ENCODE measurements at places on chromosomes 13 and 19. TPM values are rescaled to one million over a fixed set of nuclear protein-coding genes. Genes with fewer than 3 reads are reported as not detected.

DNA sequence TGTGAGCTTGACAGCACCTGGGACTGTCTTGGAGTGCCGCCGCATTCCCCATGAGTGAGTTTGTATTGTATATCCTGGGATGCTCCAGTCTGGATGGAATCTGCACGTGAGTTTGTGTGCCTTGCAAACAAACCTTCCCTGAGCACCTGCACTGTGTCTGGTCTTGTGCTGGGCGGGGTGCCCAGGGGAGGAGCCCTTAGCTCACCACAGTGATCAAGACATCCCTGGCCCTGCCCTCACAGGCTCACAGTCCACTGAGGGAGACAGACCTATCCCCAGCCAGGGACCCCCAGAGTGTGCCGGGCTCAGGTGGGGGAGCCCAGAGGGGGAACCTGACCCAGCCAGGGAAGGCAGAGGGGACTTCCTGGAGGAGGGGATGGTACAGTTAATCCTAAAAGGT lies 1.7 kb upstream of the BCAM start:
- no peak for DNase-seq

DNA sequence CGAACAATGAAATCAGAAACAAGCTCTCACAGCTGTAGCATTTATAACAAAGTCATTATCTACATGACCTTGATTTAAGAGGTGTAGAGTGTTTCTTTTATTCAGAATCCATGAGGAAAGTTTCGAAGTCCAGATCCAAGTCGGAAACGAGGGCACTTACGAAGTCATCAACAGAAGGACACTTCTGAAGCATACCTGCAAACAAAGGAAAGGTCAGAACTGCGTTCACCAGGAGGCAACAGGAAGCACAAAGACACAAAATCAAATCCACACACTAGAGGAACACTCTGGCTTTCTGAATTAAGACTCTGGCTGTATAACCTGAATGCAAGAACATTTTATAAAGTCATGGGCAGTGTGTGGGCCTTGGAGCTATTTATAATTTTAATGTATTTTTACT lies 158.9 kb downstream of the MIPEP start:
- no peak for DNase-seq

DNA sequence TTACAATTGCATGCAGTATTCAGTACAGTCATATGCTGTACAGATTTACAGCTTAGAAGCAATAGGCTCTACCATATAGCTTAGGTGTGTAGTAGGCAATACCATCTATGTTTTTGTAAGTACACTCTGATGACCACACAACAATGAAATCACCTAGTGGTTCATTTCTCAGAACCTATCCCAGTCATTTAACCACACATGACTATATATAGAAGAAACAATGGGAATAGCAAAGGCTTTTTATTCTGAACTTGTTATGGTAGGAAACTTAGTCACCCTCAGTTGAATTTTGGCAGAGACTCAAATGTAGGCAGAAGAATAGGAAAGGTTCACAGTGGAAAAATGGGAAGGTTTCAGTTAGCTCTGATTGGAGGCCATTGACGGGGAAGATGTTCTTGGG lies 1075.1 kb upstream of the MIR17HG start:
- DNase-seq = no peak

GRCh38 chr13:48184260-48184659 lies 48.7 kb upstream of the ITM2B start:
- DNase-seq = no peak

DNA sequence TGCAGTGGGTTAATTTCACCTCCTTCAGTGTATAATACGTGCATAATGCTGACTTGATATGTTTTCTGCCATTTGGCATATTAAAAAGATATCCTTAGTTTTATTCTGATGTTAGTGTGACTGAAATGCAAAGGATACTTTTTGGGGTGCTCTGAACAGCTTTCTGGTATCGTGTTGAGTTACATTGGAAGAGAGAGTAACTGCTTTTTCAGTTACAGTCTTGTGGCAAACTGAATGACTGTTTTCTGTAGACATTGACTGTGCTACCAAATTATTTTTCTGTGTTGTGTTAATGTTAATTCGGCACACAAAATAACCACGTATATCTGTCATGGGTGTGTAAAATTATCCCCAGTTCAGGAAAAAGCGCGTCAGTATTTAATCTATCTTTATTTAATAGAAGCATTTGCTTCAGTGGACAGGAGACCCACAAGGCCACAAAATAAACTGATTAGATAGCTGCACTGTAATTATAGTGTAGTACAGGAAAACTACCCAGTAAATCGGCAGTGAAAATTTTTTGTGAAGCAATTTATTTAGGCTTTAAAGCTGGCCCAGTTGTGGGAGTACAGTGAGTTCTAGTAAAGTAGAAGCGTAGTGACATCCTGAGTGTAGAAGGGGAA lies 2.5 kb downstream of the URI1 start:
- no peak for DNase-seq

DNA sequence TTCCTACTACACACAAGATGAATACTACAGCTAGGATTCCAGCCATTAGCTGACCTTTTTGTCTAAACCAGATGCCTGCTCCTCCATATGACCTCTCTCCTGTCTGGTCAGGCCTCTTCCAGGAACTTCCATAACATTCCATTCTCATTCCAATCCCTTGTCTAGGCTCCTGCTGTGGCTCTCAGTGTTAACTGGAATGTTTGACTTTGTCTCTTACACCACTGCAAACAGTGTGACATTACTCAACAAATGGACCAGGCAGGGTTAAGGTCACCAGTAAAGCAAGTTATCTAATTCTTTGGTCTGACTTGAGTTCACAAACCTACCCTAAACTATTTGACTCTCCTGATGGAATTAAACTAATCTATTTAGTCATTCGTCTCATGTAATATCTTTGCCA lies 2.1 kb upstream of the GPC6 start:
- no peak for DNase-seq

- DNase-seq = no peak
These were observed 1109.1 kb upstream of the MIR17HG start for GRCh38 chr13:90238413-90238812.

DNA sequence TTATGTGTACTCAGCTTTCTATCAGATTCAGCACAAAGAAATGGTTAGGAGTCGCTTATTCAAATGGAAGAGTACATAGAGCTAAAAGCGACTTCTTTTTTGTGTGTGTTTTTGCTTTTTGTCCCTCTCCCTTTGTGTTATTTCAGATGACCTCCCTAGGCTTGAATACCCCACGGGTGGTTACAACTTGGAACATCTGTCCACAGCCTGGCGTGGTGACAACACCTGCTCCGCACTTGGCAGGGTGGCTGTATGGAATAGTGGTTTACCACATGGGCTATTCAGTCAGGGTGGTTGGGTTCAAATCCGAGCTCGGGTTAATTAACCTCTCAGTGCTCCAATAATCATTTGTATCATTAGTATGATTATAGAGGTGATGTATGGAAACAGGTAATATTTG lies 151.6 kb upstream of the FREM2 start:
- no peak for DNase-seq

DNA sequence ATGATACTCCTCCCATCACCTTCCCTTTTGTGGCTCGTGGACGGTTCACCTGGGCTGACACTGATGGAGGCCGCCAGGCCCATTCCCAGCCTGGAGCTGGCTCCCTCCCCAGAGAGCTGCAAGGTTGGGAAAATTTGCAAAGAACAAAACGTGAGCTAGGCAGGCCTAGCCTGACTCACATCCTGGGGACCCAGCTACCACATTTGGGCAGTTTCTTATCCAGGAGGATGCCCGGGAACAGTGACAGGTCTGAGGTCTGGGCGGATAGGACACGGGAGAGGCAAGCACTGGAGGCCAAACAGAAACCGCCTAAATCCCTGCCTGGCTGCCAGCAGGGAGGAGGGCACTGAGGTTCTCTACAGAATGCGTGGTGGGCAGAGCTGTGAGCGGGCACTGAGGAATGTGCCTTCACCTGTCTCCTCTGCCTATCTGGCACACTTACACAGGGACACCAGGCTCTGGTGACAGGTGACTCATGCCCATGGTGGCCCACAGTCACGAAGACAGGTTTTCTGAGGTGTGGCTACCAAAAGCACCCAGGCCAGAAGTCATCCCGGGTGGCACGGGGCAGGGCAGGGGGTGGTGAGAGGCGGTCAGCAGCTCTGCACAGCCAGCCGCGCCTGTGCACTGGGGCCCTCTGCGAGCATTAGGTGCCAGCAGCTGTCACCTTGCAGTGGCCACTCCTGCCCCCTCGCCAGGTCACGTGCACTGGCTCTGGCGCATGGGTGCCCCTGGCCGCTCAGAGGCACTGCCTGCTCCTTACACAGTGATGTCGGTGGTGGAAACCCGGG lies 23.2 kb downstream of the SH3GL1 start:
- no peak for DNase-seq

- no peak for DNase-seq
These were observed 3.7 kb downstream of the CD70 start for GRCh38 chr19:6587093-6587820.

DNA sequence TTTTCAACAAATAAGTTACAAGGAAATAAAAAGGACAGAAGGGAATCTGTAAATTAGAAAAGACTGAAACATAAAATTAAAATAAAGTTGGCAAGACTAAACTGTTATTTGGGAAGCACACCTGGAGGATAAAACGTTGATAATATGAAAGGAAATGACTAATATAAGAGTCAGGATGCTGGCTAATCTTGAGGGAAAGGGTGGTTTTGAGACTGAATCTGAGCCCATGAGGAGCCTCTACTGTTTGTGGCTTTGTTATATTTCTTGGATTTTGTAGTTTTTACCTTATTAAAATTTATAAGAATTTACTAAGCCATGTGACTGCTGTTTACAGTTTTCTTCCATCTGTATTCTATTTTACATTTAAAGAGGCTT lies 718.0 kb upstream of the SPRY2 start:
- no peak for DNase-seq

GRCh38 chr13:43196750-43197370 lies 173.5 kb downstream of the DNAJC15 start:
- DNase-seq = no peak

- no peak for DNase-seq
These were observed 879.6 kb upstream of the SLC10A2 start for GRCh38 chr13:103945836-103946235.

DNA sequence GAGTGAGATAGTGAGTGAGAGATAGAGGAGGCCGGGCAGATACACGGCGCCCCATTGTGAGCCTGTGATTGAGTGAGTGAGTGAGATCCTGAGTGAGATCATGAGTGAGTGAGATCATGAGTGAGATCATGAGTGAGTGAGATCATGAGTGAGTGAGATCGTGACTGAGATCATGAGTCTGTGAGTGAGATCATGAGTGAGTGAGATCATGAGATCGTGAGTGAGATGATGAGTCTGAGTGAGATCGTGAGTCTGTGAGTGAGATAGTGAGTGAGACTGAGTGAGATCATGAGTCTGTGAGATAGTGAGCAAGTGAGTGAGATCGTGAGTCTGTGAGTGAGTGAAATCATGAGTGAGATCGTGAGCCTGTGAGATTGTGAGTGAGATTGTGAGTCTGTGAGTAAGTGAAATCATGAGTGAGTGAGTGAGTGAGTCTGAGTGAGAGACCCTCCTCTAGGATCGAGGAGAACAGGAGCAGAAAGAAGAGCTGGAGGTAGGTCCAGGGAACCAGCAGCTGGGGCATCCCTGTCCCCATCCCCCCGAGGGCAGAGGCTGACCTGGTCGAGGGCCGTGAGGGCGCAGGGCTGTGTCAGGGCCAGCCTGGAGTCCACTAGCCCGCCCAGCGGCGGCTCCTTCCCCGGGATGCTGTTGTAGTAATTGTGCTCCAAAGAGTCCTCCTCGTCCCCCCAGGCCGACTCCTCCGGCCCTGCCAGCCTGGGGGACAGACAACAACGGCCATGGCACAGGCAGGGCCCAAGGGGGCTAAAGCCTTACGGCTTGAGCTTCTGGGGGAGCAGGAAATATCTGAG lies 25.4 kb upstream of the C2CD4C start:
- no peak for DNase-seq

DNA sequence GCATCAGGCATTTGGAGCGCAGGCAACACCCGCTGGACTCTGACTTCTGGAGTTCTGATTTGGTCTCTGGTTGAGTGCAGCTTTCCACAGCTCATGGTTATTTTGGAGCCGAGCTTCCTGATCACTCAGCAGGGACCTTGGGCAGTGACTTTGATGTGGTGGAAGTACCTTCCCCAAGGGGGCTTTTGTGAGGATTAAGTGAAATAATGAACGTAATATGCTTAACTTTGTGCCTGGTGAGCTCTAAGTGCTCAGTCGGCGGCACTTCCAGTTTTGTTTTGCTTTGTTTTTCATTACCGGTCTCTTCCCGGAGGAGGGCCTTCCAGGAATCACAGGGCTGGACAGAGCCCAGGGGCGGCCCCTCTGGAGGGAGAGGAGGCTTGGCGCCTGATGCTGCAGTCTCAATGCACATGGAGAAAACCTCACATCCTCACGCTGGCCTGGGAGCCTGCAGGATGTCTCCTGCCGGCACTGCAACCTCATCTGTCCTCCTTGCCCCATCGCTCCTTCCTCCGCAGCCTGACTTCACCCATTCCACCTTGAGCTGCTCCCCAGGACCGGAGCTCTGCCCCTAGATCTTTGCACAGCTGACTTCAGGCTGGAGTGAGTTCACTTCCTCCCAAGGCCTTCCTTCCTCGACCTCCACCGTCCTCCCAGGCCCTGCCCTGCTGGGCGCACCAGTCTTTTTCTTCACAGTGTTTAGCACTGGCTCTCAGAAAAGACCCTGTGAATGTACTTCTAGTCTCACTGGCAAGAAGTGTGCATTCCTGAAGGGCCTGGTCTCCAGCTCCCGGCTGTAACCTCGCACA lies 1.5 kb downstream of the PLEKHF1 start:
- peak; percentile 55 for DNase-seq

GRCh38 chr13:97434397-97435201 lies 630 bp downstream of the RAP2A start:
- peak; percentile 60 for DNase-seq

GRCh38 chr13:27295096-27295495 lies 24.5 kb downstream of the RASL11A start:
- DNase-seq = no peak

GRCh38 chr13:84136582-84136981 lies 254.3 kb upstream of the SLITRK1 start:
- no peak for DNase-seq

GRCh38 chr19:4671185-4671851 lies 1.2 kb upstream of the MYDGF start:
- no peak for DNase-seq

- no peak for DNase-seq
These were observed 92.6 kb upstream of the TM9SF2 start for GRCh38 chr13:99408703-99409000.

GRCh38 chr13:40152145-40152544 lies 496.7 kb downstream of the COG6 start:
- DNase-seq = no peak

- no peak for DNase-seq
These were observed 43.6 kb downstream of the SIPA1L3 start for GRCh38 chr19:37950471-37951175.

- no peak for DNase-seq
These were observed 10.2 kb upstream of the TMEM160 start for GRCh38 chr19:47058621-47059022.

Gene IRGC
- polyA plus RNA-seq = not detected

Gene USHBP1
- polyA plus RNA-seq = 10.4 TPM

Gene ACP5
- 2.6 TPM for polyA plus RNA-seq

Gene ZNF536
- polyA plus RNA-seq = 2.6 TPM

Gene ZFR2
- 0.24 TPM for polyA plus RNA-seq

Gene NLRP7
- not detected for polyA plus RNA-seq

Gene CYP4F2
- not detected for polyA plus RNA-seq

Gene CD209
- 3.3 TPM for polyA plus RNA-seq
